Putamen (tissue), 1 donor: ENCODE measurements at places on chromosomes 3 and 15.

- no peak for DNase-seq
These were observed 87.5 kb downstream of the MINAR1 start for GRCh38 chr15:79519628-79520027.

DNA sequence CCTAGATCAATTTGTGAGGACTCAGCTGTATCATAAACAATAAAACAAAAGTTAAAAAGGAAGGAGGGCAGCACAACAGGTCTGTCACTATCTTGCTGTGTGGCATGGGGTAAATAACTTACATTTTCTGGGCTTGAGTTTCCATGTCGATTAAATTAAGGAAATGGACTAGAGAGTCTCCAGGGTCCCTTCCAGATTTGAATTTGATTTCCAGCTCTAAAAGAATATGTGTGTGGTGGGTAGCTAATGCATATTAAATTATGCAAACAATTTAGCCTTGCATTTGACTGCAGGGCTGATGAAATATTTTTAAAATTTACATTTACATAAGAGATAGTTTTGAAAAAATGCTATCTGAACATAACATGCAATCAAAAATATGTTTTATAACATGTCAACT lies 447.7 kb downstream of the FGF12 start:
- DNase-seq: no peak

GRCh38 chr15:33946152-33946551 lies 22.1 kb upstream of the CHRM5 start:
- DNase-seq: no peak

GRCh38 chr3:52311576-52312119 lies 4.5 kb upstream of the DNAH1 start:
- no peak for DNase-seq

- no peak for DNase-seq
These were observed 65.1 kb downstream of the B3GNT5 start for GRCh38 chr3:183317886-183318865.

- no peak for DNase-seq
These were observed 506.9 kb downstream of the OCA2 start for GRCh38 chr15:27592036-27592760.

- DNase-seq: no peak
These were observed 101.5 kb downstream of the MYRIP start for GRCh38 chr3:39910826-39911464.

DNA sequence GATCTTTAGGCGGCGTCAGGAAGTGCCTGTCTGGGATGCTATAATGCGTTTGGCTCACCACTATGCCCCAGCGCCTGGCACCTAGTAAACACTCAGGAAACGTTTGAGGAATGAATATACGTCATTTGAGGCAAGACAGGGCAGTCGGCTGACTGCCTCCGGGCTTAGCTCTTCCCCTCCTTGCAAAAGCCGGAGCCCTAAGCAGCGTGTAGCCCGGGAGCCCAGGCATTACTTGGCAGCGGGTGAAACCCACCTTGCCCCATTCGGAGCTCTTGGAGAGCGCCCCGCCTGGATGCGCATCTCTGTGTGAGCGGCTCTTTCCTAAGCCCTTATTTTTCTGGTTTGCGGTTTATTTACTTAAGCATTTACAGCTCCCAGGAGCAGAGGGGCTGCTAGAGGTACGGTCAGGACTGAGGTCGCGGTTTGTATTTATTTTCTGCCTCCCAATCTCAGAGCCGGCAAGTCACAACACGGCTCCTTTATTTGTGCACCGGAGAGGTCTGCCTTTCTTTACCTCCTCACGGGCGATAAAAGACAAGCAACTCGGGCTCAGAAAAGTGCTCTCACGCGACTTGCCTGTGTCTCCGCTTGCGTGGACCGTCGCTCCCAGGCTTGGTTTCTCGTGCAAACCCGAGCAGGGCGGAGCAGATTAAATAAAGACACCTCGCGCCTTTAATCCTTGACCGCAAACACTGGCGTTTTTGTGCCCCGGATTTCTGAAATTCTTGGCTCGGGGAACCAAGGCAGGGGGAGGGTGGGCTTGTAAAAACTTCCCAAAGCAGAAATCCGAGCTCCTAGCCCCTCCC lies 737 bp upstream of the ITPR1 start:
- DNase-seq: peak; percentile 35

- DNase-seq: no peak
These were observed 200.1 kb downstream of the TLE3 start for GRCh38 chr15:69897471-69898237.

DNA sequence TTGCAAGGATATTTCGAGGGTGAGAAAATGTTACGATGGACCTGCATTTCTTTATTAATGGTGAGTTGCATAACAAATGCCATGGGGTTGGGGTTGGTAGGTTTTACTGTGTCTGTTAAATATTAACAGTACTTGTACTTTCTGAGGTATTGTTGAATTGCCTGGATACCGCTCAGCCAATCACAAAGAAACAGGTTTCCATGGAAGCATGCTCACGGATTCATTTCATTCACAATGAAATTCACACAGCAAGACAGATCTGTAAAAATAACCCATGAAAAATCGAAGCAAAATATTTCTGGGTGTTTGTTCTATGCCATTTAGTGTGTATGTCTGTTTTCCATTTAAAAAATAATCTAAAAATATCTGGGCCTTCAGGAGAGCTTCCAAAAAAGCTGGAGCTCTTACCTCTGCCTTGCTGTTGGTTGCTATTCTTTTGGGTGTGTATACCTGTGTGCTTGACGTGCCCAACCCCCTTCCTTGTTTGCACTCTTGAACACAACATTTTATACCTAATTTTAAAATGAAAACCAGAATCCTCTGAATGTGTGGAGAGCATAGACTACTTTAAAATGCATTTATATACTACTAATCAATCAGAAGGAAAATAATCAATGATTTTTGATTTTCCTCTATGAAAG lies 479.8 kb upstream of the TBL1XR1 start:
- peak; percentile 62 for DNase-seq
